ENCODE measurements at places on chromosomes 6 and 20.

DNA sequence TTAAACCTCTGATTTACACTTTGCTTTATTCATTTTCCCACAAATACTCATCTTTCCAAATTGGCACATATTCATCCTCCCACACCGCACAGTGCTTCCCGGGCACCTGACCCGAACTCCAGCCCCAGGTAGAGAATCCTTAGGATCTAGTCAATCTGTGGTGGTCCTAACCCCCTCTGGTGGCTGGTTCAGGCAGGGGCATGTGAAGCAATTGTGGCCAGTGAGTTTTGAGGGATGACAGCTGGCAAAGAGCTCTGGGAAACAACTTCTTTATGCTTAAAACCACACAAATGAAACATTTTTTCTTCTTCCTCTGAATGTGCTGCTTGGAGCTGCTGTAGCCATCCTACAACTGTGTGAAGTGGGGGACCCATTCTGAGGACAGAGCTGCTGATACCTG lies 54.7 kb downstream of the ELOVL5 start:
- DNase-seq: no peak

- DNase-seq: no peak
Measured at GRCh38 chr6:146551545-146551944, 7.9 kb downstream of the RAB32 start.

DNA sequence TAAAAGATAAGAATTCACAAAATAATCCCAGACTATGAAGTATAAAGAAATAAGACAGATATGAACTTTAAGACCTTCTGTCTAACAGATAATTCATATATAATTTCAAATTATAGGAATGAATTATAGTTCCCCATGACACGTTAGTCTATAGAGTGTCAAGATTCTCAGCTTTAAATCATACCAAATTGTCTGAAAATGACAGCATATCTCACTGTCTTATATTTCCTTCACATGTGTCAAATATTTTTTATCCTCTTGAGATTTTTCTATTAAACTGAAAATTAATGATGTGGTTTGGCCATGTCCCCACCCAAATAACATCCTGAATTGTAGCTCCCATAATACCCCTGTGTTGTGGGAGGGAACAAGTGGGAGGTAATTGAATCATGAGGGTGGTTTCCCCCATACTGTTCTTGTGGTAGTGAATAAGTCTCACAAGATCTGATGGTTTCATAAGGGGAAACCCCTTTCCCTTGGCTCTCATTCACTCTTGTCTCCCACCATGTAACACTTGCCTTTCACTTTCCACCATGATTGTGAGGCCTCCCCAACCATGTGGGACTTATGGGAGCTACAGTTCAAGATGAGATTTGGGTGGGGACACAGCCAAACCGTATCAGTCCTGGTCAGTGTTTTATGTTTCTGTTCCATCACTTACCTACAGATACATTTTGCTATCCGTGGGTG lies 825.3 kb upstream of the GJE1 start:
- DNase-seq: no peak

DNA sequence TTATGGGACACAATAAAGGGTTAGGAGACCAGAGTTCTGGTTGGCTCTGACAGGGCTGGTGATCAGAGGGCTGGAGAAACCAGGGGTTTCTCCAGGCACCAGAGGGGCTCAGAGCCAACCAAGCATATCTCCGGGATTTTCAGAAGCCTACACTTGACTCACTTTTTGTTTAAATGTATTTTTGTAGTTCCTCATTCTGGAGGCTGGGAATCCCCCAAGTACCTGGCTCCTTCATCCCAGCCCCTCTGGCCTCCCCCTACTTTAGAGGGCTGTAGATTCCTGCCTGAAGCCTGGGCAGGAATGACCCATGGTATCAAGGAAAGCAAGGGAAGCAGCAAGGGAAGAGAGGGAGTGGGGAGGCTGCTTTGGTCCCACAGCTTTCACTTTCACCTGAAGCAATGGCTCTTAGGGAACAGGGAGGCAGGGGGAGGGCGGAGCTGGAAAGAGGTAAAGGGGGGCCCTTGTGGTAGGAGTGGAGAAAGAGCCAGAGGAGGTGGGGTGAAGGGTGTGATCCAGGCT lies 973 bp downstream of the CD40 start:
- no peak for DNase-seq

- no peak for DNase-seq
Measured at GRCh38 chr6:129494586-129494985, 215.4 kb downstream of the ARHGAP18 start.

- no peak for DNase-seq
Measured at GRCh38 chr6:106637051-106637716, 7.8 kb downstream of the QRSL1 start.

GRCh38 chr6:28988536-28989311 lies 16.4 kb downstream of the ZNF311 start:
- DNase-seq: no peak

DNA sequence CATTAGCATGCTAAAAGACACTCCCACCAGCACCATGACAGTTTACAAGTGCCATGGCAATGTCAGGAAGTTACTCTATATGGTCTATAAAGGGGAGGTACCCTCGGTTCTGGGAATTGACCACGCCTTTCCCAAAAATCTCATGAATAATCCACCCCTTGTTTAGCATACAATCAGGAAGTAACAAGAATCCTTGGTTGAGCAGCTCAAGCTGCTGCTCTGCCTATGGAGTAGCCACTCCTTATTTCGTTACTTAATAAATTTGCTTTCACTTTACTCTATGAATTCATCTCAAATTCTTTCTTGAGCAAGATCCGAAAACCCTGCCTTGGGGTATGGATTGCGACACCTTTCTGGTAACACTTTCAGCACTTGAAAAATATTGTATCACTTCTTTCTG lies 243.0 kb downstream of the BMP2 start:
- DNase-seq: no peak

- DNase-seq: no peak
Measured at GRCh38 chr6:3108746-3109414, 9.6 kb upstream of the BPHL start.

- DNase-seq: no peak
Measured at GRCh38 chr6:22878706-22879105, 309.3 kb downstream of the HDGFL1 start.

DNA sequence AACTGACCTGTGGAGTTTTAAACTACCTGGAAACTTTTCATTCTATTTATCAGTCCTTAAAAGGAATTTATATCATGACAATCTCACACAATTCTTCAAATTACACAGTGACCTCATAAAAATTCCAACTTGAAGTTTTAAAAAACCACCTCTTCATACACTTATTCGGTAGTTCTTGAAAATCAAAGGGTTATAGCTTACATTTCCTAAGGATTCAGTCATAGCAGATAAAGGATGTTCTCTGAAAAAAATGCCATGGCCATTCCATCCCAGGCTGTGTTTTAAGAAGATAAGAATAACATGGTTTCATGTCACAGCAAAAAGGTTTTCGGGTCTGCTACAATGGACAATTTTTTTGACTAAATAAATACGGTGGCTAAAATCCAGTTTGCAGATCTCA lies 41.2 kb downstream of the GOPC start:
- no peak for DNase-seq

DNA sequence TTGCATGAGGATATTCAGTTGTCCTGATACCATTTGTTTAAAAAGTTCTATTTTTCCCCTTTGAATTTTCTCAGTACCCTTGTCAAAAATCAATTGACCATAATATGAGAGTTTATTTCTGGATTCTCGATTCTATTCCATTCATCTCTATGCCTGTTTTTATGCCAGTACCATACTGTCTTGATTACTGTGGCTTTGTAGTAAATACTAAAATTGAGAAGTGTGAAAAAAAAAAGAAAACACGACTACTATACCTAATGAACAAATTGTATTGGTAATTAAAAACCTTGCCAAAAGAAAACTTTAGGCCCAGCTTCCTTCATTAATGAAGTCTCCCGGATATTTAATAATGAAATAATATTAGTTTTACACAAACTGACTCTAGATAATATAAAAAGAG lies 185.7 kb downstream of the TBC1D7 start:
- no peak for DNase-seq

- DNase-seq: no peak
Measured at GRCh38 chr6:2732503-2733089, 18.1 kb downstream of the MYLK4 start.

DNA sequence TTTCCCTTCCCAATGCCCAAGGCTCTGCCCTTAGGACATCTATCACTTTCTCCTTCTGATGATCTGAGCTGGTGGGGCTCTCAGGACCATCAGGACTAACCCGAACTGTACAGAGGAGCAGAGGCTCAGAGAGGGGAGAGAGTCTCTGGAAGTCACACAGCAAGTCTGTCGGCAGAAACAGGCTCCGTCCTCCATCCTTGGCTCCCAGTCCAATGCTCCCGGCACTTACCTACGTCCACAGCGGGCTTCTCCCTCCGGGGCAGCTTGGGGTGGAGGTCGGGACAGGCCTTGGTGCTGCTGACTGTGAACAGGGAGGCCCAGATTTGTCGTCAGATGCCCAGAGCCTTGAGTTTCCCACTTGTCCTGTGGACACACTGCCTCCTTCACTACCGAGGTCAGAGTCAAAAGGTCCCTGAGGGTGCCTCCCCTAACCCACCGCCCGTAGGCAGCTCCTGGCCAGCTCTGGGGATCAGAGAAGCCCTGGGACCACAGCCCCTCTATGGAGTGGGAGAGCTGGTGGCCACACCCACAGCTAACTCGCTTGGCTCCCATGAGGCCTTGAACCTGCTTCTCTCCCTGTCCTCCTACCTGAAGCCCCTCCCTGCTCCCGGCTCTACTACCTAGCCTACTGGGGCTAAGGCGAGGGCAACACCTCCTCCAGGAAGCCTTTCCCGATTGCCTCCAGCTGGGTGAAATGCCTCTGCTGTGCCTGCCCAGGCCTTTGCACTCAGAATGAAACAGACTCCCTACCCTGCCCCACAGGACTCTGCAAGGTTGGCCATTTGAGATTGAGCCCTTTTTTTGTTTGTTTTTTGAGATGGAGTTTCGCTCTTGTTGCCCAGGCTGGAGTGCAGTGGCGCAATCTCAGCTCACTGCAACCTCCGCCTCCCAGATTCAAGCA lies 22.6 kb downstream of the VSTM2L start:
- DNase-seq: no peak

DNA sequence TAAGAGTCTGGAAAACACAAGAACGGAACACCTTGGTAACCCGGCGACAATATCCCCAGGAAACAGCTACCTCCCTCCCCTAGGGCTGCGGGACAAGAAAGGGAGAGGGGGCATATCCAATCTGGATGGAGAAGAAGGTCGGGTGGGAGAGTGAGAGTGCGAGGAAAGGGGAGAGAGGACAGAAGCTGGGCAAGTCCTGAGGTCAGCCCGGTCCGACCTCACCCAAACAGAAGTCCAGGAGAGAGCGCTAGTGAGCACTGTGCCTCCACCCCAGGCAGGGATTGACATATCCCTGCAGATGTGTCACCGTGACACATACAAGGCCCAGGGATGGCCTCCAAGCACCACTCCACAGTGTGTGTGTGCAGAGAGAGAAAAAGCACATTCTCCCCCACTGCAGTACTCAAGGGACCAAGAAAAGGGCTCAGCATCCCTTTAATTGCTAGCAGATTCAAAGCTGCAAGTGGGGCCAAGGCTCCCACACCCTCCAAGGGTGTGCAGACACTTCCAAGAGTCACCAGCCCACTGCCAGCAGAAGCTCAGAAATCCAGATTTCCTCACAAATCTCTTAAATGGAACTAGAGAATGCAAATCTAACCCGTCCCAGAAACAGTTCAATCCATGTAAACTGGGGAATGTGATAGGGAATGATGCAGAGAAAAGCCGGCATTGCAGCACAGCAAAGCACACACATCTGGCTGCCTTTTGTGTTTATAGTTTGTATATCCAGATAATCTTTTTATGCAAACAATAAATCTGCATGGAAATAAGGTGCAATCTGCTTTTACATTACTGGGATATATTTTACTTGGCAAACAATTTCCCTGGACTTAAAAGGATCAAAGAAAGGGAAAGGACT lies 3.1 kb downstream of the PXDC1 start:
- peak; percentile 84 for DNase-seq

GRCh38 chr6:168791917-168792316 lies 350.9 kb downstream of the SMOC2 start:
- DNase-seq: no peak

DNA sequence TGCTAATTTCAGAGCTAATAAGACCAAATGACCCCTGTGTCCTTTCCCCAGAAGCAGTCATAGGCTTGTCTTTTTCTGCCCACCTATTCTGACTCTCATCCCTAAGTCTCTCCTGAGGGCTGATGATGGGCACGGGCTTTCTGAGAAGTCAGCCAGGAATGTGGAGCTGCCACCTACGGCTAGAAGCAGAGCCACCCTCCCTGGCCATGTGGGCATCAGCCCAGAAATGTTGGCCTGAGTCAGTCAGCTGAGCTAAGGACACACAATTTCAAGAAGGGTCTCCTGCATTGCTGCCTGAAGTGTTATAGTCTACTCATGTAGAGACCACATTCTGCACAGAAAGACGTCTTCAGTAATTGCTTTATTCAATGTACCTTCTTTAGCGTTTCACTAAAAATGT lies 17.1 kb downstream of the MYLIP start:
- no peak for DNase-seq

- DNase-seq: no peak
Measured at GRCh38 chr6:146498309-146498708, 45.3 kb upstream of the RAB32 start.

DNA sequence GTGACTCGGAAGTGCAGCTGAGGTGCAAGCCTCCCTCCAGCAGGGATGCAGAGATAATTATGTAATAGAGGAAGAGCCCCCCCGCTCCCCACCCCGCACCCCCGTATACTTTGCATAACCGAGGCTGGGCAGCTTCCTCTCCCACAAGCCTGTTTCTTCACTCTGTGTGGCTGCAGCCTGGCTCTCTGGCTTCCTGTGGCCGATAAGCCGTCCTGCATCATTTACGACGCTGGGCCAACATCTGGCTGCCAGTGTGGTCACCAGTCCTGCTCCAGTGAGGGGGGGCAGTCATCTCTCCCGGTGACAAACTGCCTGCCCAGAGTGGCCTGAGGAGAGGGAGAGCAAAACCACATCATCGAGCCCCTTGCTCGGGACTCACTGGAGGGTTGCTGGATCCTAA lies 59.2 kb downstream of the RBM38 start:
- no peak for DNase-seq

DNA sequence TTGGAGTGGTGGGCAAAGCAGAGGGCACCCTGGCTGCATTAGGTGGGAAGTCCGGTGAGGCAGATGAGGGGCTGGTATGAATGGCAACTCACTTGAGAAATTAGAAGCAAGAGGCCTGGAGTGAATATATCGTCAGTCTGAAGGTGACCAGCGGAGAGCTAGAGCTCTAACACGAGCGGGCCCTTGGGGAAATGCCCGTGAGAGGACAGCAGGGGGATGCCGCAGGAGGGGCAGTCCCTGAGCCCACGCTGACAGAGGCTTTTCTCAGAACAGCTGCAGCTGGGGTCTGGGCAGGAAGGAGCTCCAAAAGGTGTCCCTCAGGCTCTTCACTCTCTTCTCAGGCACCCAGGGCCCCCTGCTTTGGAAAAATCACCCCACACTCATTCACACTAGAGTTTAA lies 32.0 kb upstream of the CD93 start:
- DNase-seq: no peak

- DNase-seq: no peak
Measured at GRCh38 chr6:110681543-110682459, 133.5 kb downstream of the CDK19 start.

All from RKO (cell line).